NCI-H1417 treated with DMSO at 0.1 percent for 48 hours (cell line): ENCODE measurements at places on chromosomes 13 and 19.
A peak's percentile ranks its signal among the peaks of the same experiment; 100 is the strongest.

GRCh38 chr13:85362980-85363379, 436.2 kb downstream of the SLITRK6 start:
- no peak for DNase-seq

DNA sequence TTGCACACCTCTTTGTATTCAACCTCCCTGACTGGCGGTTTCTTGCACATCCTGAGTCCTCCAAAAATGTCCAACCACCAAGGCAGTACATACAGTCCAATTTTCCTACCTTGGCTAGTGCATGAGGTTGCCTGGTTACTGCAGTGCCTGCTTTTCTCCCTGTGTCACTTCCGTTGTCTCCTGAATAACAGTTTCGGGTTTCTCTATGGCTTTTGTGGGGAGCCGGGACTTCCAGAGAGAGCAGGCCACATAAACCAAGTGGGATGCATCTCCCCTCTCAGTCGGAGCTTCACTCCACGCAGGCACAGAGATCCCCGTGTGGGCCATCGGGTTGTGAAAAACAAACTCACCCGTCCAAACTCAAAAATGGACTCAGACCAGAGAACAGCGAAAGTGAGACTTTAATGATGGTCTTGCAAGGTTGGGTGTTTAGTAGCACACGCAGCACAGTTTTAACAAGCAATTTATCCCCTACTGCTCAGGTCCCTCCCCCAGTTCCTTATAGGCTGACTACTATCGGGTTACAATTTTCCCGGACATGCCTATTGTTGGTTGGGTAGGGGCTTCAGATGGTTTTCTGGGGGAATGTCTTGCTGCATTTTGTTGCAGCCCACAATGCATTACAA, 173.1 kb downstream of the POU4F1 start:
- DNase-seq, result no peak

GRCh38 chr19:5186293-5187050, 154.1 kb downstream of the PTPRS start:
- DNase-seq, result no peak

- no peak for DNase-seq
These were observed 566.3 kb downstream of the KCTD12 start for GRCh38 chr13:76319921-76320320.

GRCh38 chr19:2394442-2395292, 32.7 kb downstream of the TIMM13 start:
- no peak for DNase-seq

DNA sequence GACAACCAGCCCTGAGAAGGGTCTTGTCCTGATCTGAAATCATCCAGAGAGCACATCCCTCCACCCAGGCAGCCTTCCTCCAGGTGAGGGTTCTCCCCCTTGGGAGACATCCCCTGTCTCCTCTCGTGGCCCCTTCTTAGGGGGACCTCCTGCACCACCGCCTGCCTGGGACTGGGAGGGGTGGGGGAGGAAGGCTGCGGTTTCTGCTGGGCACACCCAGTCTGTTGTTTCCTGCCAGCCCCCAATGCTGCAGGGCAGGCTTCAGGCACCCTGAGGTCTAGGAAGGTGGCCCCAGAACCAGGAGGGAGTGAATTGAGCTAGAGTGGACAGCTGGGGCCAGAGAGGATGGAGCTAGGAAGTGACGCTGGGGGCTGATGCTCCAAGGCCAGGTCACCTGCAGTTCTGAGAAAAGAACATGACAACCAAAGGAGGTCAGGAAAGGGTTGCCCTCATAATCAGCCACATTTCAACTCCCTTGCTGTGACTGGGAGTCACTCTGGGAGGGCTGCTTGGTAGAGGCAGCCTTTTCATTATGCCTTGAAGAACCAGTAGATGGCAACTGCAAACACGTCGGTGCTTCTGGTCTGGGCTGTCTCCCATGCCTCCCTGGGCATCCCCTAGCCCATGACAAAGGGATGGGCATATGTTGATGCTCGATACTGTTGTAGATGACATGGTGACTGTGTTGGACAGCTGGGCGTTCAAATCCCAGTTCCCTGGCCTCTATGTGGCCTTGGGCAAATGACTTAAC, 1.4 kb downstream of the ARHGEF18 start:
- no peak for DNase-seq

DNA sequence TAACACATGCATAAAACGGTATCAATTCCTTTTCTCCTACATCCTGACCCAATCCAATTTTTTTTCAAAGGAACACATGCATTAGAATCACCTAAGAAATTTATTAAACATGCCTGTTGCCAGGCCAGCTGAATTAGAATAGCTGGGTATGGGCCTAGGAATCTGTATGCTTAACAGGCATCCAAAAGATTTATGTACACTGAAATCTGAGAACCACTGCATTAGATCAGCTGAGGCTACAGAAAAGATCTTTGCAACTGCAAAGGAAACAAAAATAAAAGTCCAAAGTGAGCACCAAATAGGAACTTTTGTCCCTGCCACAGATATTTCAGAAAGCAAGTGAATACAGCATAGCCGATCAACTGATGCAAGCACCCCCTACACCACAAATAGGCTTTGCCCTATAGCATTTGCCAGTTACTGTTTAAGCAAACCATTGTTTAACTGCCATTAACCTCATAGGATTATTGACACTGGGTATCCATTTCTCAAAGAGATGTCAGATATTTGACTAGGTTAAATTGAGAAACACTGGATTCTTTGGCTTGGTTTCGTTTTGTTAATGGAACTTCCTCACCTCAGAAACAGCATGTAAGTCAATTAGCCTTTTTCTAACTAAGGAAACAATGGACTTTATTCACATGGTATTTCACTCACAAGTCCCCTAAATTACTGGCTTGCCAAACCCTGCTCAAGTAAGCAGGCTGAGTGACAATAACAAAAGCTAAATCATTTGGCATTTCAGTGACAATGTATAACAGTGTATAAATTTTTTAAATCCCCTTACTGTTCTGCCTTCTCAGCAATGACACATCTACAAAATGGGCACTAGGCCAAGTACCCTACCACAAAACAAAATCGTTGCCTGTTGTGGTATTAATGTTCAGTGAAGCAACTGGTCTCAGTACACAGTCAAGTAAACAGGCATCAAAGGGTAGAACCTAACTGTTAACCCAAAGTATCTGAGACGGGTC, 67.8 kb downstream of the SUCLA2 start:
- DNase-seq, result peak; percentile 20

DNA sequence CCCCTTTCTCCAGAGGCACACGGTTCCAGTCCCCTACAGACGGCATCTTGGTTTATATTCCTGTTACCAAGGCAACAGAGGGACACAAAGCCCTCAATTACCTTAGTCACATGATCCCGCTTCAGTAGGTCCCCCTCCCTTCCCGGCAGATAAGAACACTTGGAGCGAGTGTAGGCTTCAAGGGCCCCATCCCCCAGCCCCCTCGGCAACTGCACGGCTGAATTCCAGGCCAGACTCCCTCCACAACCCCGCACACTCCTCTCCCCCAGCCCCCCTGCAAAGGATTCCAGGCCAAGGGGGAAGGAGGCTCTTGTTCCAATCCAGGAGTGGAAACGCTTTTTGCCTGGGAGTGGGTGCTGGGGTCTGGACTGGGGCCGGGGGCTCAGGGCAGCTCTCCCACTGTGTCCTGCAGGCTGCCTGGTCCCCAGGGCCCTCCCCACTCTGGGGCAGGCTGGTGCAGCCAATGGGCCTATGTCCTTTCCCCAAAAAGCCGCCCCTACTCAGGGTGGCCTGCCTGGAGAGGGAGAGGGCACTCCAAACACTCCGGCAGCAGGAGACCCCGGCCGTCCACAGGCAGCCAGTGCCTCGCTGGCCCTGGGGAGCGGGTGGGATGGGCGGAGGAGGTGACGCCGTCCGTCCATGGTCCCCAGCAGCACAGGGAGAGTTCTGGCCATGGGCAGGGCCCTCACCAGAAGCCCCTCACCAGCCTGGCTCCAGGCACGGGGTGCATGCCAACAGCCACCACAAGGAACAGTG, 62.6 kb downstream of the MLLT1 start:
- DNase-seq, result peak; percentile 41

GRCh38 chr13:91482427-91482826, 84.0 kb downstream of the GPC5 start:
- DNase-seq, result no peak

- no peak for DNase-seq
These were observed 693 bp downstream of the RFXAP start for GRCh38 chr13:36819739-36820090.

DNA sequence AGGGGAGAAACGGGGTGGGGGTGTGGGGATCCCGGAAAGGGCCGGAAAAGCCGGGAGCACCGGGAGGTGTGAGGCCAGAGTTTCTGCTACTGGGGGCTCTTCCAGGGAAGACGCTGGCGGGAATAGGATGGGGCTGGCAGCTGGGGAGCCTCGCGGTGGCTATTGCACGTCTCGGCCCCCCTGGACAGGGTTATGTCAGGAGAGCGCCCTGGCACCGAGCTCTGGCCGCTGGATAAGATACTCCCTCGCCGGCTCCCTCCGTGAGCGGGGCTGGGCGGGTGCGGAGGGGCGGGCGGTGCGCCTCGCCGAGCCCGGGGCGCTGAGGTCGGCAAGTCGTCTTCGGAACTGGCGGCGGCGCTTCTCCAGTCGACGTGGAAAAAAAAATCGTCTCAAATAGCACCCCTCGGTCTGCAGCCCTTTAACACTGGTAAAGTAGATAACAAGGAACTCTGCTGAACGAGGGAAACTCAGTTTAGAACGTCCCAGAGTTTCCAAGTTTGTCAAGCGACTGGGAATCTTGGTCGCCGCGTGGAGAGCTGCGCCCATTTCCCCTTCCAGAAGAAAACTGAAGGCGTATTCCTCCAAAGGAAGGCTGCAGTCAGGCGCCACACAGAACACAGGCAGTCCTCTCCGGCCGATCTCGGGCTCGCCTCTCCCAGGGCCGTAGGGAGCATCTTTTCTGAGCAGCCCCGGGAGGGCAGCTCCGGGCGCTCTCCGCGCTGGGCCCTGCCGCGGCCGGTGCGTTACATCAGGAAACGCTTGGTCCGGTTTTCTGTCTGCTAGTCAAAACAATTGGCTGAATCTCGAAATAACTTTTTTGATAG, 115.1 kb downstream of the KCNRG start:
- no peak for DNase-seq

DNA sequence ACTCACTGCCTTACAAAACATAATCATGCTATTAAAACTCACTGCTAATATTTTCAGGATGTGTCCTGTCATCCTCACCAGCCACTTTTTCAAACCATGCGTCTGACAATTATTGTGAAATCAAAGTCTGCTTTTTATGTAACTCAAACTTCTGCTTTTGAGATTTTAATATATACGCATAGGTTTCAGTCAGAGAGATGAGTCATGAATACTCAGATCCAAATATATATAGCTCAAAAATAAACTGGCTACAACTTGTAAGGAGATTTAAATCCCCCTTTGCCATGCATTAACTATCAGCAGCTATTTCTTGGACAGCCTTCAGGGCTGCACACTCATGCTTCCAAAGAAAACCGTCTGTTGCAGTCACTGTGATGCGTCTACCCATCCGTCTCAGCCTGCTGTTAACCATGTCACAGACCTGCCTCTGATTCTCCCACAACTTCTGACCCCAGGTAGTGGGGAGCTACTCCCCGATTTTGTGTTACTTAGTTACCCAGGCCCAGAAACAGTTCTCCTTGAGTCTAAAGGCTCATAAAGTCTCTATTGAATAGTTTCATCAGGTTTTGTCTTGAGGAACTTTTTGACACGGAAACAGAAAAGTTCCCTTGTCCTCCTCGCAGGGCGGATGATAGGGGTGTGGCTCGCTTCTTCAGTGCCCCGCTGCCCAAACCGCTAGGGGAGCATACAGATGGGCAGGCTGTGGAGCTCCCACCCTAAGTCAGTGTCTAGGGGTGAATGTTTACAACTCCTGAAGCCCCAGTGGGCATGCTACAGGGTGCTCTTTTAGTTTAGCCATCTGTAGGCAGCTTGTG, 33.8 kb upstream of the SGCG start:
- DNase-seq, result no peak

DNA sequence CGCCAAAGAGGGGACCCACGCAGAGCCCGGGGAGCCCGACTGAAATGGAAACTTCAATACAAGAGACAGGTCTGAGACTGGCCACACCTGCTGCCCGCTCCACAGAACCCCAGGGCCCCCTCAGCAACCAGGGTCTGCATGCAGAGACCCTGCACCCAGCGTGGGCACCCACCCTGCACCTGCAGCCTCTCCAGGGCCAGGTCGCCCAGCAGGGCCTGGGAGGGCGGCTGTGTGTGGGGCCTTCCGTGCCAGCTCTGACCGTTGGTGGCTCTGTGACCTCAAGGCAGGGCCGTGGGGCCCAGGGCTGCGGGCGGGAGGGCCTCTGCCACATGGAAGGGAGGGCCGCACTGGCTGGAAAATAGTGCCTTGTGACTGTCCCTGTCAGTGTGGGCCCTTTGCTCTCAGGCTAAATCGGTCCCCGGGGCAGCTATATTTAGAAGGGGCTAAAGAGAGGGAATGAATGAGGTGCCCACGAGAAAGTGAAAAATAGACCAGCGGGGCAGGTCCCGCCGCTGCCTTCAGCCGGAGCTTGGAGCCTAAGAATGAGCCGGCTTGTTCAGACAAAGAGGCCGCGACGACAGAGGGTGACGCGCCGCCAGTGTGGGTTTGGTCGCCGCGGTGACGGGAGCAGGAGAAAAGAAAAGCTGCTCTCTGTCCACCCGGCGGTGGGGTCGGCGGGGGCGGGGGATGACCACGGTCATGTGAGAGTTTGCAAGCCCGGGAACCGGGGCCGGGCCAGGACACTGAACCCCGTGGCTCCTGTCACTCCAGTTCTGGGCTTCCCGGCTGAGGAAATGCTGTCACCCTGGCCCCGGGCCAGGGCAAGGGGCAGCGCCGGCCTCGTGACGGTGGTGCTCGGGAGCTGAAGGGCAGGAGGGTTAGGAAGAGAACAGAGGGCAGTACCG, 70.5 kb downstream of the GADD45B start:
- DNase-seq, result no peak

GRCh38 chr13:47076500-47076899, 179.6 kb upstream of the HTR2A start:
- DNase-seq, result no peak

GRCh38 chr13:32125751-32126150, 94.2 kb downstream of the FRY start:
- DNase-seq, result no peak

GRCh38 chr13:99376132-99376531, 68.9 kb upstream of the GPR183 start:
- no peak for DNase-seq
